ENCODE measurements at places on chromosomes 2 and 18.

GRCh38 chr2:100412881-100413321 is 4.6 kb downstream of the CHST10 start:
- DNase-seq, result no peak

DNA sequence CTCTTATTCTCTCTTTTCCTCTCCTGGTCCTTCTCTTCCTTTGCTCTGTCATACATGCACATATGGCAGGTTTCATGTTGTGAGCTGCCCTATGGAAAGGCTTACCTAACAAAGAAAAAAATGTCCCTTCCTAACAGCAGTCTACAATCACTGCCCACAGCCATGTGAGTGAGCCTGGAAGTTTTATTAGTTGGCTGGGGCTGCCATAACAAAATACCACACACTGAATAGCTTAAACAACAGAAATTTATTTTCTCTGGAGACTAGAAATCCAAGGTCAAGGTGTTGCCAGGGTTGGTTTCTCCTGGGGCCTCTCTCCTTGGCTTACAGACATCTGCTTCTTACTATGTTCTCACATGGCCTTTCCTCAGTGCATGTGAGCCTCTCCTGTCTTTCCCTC is 142.1 kb downstream of the TRIB2 start:
- no peak for DNase-seq

- DNase-seq, result no peak
These were observed 816.8 kb downstream of the LRP1B start for GRCh38 chr2:141313972-141314371.

- no peak for DNase-seq
These were observed 115.5 kb upstream of the GLI2 start for GRCh38 chr2:120620025-120620793.

DNA sequence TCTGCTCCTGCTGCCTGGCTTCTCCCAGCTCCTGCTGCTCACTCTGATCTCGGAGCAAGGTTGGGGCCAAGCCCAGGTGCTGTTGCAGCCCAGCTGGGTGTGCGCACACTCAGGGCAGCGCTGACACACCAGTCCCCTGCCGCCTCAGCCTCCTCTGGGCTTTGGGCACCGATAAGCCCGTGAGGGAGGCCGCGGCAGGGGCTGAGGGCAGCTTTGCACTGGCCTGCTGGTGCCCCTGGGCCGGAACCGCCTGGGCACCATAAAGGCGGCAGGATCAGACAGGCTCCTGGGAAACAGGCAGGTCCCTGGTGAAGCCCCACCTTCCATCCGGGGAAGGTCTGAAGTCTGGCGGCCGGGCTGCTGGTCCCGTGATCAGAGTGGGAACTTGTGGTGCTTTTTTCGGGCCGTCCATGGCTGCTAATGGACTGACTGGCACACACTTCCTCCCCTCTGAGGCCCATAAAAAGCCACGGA is 14.1 kb upstream of the EML6 start:
- no peak for DNase-seq

DNA sequence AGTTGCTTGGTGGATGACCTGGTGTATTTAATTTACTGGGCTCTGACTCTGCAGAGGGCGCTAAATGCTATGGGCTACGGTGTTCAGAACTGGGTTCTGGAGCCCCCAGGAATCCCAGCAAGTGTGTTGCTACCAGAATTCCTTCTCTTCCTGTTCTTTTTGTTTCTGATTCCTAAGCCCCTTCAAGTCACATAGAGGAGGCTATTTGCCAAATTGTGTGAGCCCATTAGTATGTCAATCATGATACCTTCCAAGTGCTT is 358.2 kb upstream of the SPRED2 start:
- DNase-seq, result no peak

- no peak for DNase-seq
These were observed 180.6 kb downstream of the CLIP4 start for GRCh38 chr2:29295845-29296244.

GRCh38 chr2:241868661-241869081 is 858 bp upstream of the RTP5 start:
- DNase-seq, result no peak

DNA sequence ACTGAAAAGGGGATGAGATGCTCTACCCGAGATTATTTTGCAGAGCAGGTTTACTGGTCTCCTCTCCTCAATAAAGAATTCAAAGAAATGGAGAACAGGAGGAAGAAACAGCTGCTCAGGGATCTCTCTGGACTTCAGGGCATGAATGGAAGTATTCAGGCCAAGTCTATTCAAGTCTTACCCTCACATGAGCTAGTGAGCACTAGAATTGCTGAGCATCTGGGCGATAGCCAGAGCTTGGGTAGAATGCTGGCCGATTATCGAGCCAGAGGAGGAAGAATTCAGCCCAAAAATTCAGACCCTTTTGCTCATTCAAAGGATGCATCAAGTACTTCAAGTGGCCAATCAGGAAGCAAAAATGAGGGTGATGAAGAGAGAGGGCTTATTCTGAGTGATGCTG is 60.0 kb downstream of the PIKFYVE start:
- peak; percentile 38 for DNase-seq

GRCh38 chr18:48727681-48728080 is 188.8 kb downstream of the CTIF start:
- DNase-seq, result no peak

- DNase-seq, result peak; percentile 40
These were observed 635 bp upstream of the ADRA2B start for GRCh38 chr2:96116879-96117533.

DNA sequence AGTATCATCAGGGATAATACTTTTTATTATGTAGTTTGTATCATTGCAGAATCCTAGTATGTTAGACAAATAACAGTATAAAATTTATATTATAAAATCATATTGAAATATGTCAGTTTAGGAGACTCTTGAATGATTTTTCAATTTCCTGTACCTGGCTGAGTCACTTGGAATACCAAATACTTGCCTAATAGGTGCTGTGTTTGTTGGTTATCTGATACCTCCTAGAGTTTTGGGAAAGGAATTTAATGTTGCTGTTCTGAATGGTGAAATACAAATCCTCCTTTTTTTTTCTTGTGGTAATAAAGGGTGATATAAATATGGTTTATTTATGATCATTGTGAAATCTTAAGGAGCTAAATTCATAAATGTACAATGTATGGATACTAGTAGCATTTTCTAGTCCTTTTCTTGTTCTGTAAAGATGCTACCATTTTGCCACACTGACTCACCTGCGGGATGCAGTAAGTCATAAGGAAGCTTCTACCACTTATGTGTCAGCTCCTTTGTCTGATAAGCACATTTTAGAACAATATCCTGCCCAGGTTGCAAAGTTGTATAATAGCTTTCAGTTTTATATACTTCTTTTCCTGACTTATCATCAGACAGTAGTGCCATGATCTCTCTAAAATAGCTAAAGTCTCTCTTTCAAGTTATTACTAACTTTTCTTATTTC is 465.5 kb downstream of the XIRP2 start:
- no peak for DNase-seq

GRCh38 chr2:141021611-141022010 is 1109.2 kb downstream of the LRP1B start:
- no peak for DNase-seq

- DNase-seq, result no peak
These were observed 275.9 kb downstream of the CDH20 start for GRCh38 chr18:61609131-61609530.

GRCh38 chr2:172564376-172564775 is 8.5 kb downstream of the PDK1 start:
- no peak for DNase-seq

GRCh38 chr2:233064530-233065199 is 4.5 kb downstream of the INPP5D start:
- no peak for DNase-seq

DNA sequence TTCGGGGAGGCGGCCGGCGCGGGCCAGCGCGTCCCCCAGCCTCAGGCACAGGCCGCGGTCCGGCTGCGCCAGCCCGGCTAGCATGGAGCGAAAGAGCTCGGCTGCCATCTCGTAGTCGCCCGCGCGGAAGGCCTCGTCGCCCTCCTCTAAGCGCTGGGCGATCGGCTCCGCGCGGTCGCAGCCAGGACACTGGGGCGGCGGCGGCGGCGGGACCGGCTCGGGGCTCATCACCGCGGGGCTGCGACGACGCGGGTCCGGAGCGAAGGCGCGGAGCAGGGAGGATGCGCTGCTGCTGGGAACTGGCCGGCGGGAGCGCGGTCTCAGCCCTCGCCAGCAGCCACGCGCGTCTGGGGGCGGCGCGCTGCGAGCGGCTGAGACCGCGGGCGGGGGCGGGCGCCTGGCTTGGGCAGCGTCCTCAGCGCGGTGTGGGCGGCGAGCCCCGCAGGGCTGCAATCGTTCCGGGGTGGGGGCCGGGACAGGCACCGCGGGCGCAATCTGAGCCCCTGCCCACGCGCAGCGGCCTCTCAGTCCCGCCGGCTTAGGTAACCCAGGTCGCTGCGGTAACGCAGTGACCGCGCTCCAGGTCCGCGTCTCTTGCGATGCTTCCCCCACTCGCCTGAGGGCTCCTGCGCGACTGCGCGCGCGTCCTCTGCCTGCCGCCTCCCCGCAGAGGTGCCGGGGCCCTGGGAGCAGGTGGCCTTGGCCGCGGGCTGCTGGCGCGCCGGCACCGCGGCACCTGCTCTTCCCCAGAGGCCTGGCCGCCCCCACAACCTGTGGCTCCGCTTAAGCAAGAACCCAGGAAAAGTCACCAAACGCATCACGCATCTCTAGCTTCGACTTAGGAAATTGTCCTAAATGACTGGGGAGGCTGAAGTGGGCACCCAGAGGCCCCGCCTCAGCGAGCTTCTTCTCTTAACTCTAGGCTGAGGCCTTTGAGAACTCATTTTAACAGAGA is at the start of gene LONRF2:
Gene LONRF2 (minus strand): TSS at position 636 of the 955 bp plus-strand sequence. CDS start 408 bp downstream, at position 228.
- peak; percentile 35 for DNase-seq

- no peak for DNase-seq
These were observed 102.3 kb upstream of the ALPP start for GRCh38 chr2:232276084-232276732.

- DNase-seq, result no peak
These were observed 13.2 kb upstream of the SERPINB12 start for GRCh38 chr18:63528863-63529492.

DNA sequence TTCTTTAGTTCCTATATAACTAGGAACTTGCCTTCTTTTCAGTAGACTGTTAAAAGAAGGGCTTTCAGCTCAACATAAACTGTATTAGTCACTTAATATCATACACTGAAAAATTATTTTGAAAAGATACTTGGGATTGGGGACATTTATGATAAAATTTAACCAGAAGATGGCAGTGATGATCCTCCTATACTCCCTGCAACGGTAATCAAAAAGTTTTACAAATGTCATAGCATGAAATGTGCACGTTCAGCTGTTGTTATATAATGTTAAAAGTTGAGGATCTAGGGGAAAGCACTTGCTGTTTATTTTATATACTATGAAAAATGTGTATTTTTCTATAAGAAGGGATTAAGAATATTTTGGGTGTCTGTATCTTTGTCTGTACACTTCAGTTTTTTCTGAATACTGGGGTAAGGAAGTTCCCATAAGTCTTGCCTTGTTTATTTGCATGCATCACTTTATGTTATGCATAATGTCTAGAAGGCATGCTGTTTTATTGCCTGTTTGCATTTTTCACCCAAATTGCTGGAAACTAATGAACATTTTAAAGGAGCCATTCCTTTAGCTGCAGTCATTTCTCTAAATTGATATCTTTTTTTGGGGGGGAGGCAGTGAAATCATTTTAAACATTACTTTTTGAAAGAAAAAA is 19.0 kb downstream of the DYNC1I2 start:
- DNase-seq, result no peak

DNA sequence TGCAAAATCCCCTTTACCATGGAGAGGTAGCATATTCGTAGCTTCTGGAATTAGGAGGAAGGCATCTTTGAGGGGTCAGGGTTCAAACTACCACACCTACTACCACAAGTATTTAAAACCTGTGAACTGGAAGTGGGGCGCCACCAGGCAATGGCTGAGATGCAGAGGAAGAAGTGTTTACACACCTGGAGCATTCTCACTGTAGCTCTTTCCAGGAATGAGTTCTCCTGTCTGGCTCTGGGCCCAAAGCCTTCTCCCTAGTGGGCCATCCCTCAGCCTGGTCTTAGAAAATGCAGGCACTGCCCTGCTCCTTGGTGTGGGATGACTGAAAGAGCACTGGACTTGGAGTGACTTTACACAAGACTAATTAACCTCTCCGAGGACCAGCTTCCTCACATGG is 30.7 kb upstream of the FOXI3 start:
- DNase-seq, result no peak

DNA sequence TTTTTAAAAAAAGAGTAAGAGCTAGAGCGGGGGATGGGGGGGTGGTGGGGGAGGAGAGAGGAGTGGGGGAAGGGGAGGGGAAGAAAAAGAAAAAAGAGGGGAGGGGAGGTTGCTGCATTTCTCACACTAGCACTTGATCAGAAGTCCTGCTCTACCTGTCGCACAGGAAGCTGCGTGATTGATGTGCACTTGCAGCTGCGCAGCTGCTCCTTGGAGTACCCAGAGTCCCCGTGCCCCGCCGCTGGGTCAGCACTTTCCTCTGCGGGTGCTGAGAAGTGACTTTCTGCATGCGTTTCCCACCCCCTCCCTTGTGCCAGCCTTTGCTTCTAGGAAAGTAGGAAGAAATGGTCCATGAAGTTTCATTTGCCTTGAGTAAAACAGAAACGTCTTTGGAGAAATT is 297.3 kb downstream of the ETAA1 start:
- no peak for DNase-seq

DNA sequence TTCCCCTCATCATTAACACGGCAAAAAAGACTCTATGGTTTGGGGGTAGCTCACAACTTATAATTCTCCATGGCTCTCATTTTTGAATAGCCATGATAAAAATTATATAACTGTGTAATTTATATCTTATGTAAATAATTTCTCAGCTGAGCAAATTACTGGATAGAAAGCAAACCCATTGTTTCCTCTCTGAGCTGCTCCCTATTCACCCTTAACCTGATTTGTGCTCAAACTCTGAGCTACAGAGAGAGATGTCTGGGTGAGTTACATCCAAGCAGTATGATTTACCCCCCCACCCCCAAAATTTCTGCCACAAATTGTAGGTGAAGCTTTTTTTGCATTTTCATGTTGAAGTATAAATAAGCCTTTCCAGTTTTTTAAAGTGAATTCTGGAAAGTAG is 123.7 kb downstream of the TFCP2L1 start:
- no peak for DNase-seq

DNA sequence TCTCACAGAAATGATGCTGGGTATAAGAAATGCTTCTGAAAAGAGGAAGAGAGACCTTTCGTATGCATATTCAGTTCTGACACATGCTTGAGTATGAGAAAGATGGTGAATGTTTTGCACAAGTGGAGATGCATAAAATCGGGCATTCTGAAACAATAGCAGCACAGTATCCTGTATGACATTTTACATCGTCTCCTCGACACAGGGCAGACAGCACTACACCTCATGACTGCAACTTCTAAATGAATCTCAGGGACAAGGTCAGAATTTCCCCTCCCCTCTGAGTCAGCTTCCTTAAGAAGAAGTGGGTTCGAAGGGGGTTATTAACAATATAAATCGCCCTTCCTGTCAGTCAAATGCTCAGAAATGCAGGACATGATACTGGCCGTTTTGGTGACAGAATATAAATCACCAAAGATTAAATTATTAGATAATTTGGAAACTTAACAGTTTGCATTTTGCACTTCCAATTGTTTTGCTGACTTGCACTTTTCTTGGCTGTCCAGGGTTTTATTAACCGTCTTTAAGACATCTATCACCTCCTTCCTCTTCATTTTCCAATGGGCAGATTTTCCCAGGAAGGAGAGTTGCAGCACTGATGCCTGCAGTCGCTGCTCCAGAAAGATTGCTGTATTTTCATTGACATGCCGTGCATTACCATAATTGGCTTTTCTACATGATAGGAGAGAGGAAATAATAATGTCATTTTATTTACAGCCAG is 57.2 kb downstream of the TSHZ1 start:
- no peak for DNase-seq
